Stimulated activated CD4-positive, alpha-beta T cell treated with anti-CD3 and anti-CD28 coated beads, Interleukin-2, amount 100 ng/mL, for 24 hours (primary cell): ENCODE measurements at places on chromosomes 11 and 22.

DNA sequence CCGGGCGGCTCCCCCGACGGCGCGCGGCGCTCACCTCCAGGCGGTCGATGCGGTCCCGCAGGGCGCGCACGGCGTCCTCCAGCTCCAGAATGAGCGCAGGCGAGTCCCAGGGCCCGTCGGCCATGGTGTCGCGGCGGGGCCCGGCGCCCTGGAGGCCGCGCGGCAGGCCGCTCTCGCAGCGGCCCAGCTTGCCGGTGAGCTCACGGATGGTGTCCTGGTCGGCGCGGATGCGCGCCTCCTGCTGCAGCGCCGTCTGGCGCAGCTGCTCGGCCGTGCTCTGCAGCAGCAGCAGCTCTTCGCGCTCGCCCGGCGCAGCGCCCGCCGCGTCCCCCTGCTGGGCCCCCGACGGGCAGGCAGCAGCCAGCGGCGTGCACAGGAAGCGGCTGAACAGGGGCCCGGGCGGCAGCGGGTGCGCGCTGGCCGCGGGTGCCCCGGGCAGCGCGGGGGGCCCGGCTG is 599 bp downstream of the NPTXR start:
- DNase-seq, result peak; percentile 48

- no peak for DNase-seq
These were observed 10.6 kb upstream of the PIK3C2A start for GRCh38 chr11:17218403-17218802.

DNA sequence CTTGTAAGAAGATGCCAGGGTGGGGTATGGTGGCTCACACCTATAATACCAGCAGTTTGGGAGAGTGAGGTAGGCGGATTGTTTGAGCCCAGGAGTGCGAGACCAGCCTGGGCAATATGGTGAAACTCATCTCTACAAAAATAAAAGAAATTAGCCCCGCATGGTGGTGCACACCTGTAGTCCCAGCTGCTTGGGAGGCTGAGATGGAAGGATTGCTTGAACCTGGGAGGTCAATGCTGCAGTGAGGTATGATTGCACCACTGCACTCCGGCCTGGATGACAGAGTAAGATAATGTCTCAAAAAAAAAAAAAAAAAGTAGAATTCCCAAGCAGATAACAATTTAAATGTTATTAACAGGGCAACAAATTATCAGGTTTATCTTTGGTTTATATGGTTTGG is 20.2 kb downstream of the ACER3 start:
- DNase-seq, result no peak

- DNase-seq, result no peak
These were observed 424.4 kb upstream of the LARGE1 start for GRCh38 chr22:34344702-34345101.

GRCh38 chr22:31332010-31332409 is 14.1 kb downstream of the PATZ1 start:
- DNase-seq, result no peak

DNA sequence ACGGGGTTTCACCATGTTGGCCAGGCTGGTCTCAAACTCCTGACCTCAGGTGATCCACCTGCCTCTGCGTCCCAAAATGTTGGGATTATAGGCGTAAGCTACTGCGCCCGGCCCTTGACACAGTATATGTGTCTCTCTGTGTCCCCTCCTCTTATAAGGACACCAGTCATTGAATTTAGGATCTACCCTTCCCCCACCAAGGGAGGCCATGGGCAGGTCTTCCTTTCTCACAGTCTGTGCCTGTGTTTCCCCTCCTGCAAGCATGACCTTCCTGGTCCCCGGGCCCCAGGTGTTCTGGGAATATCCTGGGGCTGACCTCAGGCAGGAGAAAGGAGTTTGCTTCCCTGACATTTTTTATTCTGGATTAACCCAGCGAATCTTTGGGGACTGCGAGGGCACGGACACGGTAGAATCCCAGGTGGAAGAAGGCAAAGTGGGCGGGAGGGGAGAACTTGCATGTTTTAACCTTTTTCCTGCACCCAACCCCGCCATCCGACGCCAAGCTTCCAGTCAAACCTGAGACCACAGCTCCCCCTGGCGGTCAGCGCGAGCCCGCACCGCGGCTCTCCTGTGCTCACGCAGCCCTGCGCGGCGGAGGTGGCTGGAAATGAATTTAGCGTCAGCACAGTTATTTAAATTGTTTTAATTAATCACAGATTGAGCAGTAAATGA is 42.1 kb upstream of the ISX start:
- peak; percentile 86 for DNase-seq

DNA sequence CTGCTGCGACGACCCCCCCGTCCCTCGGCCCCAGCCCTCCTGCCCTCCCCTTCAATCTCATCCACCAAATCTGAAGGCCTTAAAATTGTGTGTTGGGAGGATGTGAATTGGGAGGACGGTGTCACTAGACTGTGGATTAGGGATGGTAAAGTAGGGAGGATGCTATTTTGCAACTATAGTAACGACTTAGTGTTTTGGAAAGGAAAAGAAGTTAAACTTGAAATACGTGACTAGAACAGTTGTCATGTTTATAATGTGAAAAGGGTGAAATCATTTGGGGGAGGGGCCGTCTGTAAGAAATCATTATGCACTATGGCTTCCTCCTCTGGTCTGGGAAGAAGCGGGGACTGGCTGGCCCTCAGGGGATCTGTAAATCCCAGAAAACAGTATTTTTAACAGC is 43.4 kb upstream of the NNMT start:
- DNase-seq, result no peak

DNA sequence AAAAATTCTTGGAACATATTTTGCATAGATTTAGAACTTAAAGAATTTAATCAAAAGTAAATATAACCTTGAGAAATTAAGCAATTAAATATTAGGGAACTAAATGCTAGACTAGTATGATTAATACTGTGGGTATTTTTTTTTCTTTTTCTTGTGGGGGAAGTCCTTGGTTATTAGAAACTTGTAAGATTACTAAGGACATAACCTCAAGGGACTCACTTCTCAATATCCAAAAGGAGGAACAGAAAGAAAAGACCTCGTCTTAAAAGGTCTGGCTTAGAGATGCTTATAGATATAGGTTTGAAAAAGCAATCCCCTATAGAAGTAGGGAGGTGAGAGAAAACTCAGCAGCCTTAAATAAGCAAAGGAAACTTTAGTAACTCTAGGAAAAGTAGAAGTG is 368.5 kb downstream of the INSC start:
- no peak for DNase-seq

- no peak for DNase-seq
These were observed 31.2 kb upstream of the SLC5A4 start for GRCh38 chr22:32286290-32286840.

GRCh38 chr11:44219830-44220796 is 89.8 kb downstream of the ALX4 start:
- DNase-seq, result no peak

DNA sequence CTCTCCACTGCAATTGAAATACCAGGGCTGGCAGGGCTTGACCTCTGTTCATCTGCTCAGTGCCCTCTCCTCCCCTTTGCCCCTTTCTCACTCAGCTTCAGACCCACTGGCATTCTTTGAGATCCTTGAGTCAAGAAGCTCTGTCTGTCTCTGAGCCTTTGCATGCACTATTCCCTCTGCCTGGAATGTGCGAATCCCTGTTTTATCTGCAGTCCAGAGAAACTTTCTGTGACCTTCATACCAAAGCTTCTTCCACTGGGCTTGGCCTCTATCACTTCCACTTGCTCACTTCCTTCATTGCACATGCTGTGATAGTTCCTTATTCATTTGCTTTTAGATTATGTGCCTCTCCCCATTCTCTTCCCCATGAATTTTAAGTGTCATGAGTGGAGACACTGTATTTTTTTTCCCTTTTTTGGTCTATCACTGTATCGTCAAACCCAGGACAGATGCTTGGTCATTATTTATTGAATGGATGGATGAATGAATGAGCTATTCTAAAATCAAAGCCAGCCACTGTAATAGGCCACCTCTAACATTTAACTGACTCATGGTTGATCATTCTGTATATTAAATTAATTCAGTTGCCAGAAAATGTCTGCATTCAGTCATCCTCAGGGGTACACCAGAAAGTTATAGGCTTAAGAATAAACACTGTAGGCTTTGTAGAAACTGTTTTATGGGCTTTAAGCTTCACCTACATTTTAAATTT is 88.7 kb upstream of the TIMP3 start:
- no peak for DNase-seq

- no peak for DNase-seq
These were observed 251.3 kb downstream of the SBF2 start for GRCh38 chr11:10042699-10043098.

GRCh38 chr11:61973476-61974162 is 6.2 kb upstream of the FTH1 start:
- no peak for DNase-seq

- no peak for DNase-seq
These were observed 186.5 kb downstream of the SNX19 start for GRCh38 chr11:130729678-130730300.

DNA sequence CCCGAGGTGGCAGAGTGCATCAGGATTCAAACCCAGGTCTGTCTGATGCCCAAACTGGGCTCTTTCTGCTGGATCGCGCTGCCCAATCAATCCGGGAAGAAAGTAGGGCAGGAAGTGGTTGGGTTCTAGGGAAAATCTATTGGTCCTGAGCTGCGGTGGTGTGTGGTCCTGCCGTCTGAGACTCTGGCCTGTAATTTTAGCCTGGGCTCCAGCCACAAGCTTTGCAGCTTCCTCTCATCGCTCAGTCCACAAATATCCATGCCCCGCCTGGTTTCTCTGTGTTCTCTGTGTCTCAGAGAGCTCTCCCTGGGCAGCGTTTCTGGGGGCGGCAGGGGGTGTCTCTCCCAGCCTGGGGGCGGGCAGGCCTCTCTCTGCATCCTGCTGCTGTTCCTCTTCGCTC is 18.7 kb downstream of the CACNG2 start:
- DNase-seq, result no peak

DNA sequence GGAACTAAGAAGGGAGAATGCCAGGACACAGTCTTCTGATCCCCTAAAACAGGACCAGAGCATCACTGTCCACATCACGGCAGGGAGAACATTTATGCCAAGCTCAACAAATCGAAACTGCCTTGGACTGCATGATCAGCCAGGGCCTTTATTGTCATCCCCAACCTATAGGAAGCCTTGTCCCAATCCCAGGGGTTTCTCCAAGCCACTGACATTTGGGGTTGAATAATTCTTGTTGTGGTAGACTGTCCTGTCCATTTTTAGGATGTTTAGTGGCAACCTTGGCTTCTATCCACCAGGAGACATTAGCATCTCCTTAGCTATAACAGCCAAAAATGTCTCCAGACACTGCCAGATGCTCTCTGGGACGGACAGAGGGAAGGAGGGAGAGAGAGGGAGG is 37.1 kb downstream of the RPL27A start:
- no peak for DNase-seq

DNA sequence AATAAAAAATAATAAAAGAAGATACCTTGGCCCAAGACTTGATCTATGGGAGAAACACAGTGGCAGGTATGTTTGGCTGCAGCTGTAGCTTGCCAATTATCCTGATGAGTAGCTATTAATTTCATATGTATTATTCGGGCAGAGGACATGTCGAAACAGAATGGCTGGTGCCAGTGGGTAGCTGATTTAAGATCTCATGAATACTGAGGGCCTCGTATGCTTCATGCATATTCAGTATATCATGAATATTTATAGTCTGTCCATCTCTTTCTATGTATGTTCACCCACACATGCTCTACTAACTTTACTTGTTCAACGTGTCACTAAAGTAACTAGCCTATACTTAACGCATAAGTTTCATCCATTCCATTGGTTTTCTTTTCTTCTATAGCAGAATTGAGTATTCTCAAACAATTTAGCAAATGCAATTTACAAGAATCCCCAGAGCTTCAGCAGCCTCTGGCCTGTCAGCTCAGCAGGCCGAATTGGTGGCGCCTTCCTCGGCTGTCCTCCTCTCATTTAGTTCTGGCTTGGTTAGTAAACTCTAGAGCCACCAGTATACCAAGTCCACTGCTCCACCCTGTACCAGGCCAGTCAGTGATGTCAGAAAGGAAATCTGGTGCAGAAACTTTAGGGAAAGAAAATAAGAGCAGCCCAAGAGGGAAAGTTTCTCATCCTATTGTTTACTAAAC is 17.9 kb downstream of the ART5 start:
- DNase-seq, result no peak

DNA sequence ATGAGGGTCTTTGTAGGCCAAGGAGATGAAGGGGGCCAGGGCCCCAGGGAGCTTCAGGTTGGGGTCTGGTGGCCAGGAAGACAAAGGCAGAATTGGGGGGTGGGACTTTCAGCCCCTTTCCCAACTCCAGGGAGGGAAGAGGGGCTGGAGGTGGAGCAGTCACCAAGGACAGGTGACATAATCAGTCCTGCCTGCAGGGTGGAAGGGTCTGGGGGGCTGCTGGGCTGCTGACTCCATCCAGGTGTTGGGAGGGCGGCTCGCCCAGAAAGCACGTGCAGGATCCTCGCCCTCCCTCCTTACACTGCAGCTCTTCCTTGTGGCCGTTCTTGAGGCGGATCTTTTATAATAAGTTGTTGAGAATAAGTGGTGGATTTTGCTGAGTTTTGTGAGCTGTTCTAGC is 1491.1 kb downstream of the TBC1D22A start:
- DNase-seq, result no peak

DNA sequence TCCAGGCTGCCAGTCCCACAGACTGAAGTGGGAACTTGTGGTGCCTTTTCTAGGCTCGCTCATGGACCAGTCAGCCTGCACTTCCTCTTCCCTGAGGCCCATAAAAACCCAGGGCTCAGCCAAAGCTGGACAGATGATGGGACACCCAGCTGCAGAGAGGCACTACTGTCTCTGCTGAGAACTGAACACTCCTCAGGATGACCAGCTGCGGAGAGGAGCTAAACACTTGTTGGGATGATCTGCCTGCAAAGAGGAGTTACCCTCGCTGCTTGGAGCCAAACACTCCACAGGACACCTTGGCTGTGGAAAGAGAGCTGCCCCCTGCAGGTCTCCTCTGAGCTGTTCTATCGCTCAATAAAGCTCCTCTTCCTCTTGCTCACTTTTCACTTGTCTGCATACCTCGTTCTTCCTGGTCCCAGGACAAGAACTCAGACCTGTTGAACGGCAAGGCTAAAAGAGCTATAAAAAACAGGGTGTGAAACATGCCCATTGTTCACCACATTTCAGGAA is 465.5 kb downstream of the GUCY1A2 start:
- no peak for DNase-seq

GRCh38 chr22:19746726-19747125 is 13.9 kb upstream of the TBX1 start:
- DNase-seq, result no peak

GRCh38 chr11:32916361-32916760 is 23.8 kb downstream of the QSER1 start:
- no peak for DNase-seq

- DNase-seq, result no peak
These were observed 879 bp upstream of the RNH1 start for GRCh38 chr11:507727-508515.

- no peak for DNase-seq
These were observed 5.7 kb downstream of the UPK3A start for GRCh38 chr22:45290410-45290936.

DNA sequence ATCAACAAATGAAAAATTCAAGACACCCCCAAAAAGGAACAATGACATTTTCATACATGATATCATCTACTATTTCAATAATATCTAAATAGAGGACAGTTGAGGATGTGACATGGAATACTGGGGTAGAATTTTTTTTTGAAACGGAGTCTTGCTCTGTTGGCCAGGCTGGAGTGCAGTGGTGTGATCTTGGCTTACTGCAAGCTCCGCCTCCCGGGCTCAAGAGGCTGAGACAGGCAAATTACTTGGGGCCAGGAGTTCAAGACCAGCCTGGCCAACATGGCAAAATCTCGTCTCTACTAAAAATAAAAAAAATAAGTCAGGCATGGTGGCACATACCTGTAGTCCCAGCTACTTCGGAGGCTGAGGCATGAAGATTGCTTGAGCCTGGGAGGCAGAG is 41.4 kb downstream of the LRRC74B start:
- no peak for DNase-seq

GRCh38 chr22:46783721-46784120 is 21.3 kb downstream of the TBC1D22A start:
- DNase-seq, result no peak

- DNase-seq, result no peak
These were observed 9.8 kb upstream of the CECR2 start for GRCh38 chr22:17359501-17359900.
